Stimulated activated CD4-positive, alpha-beta T cell treated with anti-CD3 and anti-CD28 coated beads, Interleukin-15, amount 100 ng/mL, for 24 hours (primary cell): ENCODE measurements at places on chromosomes 2 and 18.

DNA sequence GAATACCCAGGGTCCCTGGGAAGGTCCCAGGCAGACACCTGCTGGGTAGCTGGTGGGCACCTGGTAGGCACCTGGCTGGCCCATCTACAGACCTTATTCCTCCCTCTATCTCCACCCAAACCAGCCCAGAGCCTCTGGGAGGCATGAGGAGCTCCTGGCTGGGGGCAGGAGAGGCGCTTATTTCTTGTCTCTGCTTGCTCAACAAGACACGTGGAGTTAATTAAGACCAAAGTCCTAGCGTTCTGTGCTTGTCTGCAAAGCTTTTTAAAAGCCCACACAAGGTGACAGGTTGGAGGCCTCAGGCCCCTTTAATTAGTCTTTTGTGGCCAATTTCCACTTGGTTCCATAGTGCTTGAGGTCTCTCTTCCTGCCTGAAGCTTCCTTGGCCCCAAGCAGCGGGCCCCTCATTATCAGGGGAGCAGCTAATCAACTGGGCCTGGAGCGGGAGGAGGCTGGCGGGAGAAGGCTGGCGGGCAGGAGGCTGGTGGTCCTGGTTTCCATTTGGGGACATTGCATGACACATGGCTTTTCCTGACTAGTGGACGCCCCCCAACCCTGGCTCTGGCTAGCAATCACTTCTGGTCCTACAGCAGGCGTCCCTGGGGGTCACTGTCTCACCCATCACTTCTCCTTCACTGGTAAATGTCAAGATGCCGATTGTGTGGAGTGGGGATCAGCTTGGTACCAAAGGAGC, 65.4 kb upstream of the HDAC4 start:
- no peak for DNase-seq

DNA sequence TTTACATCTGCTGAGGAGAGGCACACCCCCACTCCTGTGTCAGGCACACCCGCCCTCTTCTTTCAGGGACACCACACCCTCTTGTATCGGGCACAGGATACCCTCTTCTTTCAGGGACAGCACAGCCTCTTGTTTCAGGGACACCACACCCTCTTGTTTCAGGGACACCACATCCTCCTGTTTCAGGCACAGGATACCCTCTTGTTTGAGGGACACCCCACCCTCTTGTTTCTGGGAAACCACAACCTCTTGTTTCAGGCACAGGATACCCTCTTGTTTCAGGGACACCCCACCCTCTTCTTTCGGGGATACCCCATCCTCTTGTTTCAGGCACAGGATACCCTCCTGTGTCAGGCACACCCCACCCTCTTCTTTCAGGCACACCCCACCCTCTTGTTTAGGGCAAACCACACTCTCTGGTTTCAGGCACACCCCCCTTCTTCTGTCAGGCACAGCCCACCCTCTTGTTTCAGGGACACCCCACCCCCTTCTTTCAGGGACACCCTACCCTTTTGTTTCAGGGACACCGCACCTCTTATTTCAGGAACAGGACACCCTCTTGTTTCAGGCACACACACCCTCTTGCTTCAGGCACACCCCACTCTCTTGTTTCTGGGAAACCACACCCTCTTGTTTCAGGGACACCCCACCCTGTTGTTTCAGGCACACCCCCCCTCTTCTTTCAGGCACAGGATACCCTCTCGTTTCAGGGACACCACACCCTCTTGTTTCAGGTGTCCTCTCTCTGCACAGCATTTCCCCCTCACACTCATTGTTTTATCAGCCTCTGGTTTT, 96.2 kb downstream of the TPO start:
- DNase-seq = no peak

GRCh38 chr2:47460766-47461165, 57.8 kb downstream of the MSH2 start:
- DNase-seq = no peak

DNA sequence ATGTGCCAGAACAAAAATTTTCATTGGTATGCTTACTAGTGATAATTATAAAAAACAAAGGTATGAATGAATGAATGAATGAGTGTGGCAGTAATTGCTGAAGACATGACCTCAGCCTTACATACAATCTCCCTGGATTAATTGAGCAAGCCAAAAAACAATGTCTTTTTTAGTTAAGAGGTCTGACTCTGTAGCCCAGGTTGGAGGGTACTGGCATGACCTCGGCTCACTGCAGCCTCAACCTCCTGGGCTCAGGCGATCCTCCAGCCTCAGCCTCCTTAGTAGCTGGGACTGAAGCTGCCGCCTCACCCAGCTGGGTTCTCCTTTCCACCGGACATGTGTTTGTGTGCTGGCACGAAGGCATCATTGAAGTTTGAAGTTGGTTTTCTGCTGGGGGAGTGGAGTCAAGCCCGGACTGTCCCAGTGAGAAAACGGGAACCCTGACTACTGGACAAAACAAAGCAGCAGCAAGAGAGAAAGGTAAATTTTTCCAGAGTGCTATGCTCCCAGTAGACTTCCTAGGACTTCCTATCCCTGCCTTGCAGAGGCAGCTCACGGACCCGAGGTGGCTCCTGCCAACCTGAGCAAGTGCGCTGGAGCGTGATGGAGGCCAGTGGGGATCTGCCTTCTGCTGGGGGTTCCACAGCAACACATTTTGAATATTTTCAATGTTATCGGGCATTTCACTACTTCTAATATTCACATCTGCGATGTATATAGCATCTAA, 6.4 kb upstream of the IMP4 start:
- no peak for DNase-seq

DNA sequence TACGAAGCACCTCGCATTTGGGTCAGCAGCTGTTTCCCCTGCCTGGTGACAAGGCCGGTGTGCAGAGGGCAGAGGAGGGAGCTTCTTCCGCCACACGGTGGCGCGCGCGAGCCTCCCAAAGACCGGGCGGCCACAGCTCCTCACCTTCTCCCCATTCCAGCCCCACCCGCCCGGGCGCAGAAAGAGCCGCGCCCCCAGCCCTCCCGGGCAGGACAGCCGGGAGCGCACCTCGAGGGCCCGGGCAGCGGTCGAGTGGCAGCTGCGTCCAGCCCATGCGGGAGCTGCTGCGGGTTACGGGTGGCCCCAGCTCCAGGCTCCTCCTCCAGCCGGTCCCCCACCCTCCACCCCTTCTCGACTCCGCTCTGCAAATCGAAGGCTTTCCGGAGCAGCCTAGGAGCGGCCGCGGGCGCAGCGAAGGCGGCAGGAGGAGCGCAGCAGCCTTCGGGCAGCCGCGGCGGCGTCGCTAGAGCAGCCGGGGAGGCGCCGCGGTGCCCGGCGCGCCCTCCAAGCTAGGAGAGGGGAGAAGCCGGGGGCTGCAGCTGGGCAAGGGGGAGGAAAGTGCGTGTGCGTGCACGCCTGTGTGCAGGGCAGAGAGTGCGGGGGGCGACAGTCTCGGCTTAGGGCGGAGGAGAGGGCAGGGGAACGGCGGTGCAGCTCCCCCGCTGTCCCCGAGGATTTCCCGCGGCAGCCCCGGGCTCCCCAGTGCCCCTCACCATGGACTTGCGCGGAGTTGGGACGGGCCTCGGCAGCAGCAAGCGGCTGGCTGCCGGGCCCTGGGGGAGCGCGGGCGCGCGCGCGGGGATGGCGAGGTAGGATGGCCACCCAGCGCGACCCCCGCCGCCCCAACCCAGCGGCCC, at the start of gene CCDC85A:
Gene CCDC85A (plus strand): TSS at position 348 of the 857 bp plus-strand sequence. CDS start 635 bp downstream, outside the sequence.
- peak; percentile 81 for DNase-seq

- no peak for DNase-seq
These were observed 41.0 kb upstream of the ASAP2 start for GRCh38 chr2:9165625-9166024.

DNA sequence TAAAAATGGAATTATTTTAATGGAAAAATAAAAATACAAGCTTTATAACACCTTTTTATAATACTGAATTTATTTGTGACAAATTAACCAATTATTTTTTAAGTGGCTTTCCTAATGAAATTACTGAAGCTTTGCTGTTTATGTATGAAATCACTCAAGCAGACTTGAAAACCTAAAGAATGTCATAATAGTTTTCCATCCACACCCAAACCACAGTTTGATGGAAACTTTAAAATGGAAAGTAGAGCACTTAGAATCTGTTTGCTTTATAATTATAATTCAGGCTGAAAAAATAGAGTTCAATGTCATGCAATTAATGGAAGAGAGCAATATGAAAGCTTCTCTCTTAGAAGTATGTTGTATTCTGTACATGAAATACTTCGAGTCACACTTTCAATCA, 31.6 kb upstream of the WDR75 start:
- no peak for DNase-seq

GRCh38 chr2:70615222-70615621, 61.6 kb upstream of the TGFA start:
- no peak for DNase-seq

DNA sequence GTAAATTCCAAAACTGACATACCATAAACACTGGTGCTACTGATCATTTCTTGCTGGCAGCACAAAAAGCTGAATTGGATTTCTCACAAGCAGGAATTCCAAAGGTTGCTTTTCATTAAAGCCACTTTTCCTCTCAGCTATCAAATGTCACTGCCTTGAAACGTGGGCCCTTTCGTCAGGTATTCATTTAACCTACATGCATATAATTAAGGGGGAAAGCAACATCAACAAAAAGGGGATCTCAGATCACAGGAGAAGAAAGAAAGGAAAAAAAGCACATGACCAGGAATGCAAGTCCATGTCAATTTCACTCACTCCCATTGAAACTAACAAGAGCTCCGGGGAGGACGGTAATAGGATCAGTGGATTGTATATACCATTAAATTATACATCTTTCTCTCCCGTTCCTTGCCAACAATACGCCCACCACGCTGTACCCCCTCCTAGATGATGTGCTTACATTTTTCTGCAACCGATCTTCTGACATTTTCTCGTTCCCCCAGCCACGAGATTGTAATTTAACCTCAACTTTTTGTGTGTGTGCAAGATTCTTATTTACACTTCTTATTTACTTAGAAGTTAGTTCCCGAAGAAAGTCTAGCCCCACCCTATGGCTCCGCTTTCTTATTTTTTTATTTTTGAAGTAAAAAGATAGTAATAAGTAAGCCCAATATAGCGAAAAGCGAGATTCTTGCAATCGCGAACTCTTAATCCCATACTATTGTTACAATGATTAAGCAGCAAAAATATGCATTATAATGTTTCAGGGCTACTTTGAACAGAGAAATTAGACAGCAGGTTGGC, 725 bp downstream of the FIGN start:
- no peak for DNase-seq

GRCh38 chr18:74215863-74216262, 67.5 kb downstream of the TIMM21 start:
- DNase-seq = no peak

DNA sequence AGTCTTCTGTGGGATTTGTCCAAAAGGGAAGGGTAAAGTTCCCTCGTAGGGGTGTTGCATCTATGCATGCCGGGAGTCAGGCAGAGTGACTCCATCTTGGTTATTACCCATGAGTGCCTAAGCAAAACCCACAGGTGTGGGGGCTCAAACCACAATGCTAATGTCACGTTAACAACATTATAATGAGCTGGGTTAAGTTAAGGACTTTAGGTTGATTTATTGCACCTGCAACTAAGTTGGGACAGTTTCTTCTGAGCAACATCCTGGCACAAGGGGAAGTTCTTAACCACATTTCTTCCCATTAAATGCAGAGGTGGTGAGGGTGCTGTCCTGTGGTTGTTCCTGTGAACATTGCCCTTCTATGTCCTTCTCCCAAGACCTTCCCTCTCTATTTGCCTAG, 1596.8 kb upstream of the SLC39A10 start:
- DNase-seq = no peak

GRCh38 chr2:121998751-121999150, 243.3 kb downstream of the TSN start:
- no peak for DNase-seq

DNA sequence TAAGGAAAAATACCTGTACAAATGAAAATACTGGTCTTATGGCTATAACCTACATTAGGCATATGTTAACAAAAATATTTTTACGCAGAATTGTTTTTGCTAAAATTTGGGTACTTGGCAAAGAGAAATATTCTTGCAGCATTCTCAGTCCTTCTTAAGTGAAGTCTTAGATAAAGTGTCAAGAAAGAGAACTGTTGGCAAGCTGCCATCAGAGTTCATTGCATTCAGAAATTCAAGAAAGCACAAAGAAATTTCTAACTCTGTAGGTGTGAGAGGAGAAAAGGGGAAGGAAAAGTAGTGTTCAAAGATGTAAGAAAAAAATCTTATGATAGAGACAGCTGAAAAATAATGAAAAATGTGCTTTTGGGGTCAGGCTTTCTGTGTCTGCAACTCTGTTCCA, 86.7 kb downstream of the IRS1 start:
- no peak for DNase-seq

DNA sequence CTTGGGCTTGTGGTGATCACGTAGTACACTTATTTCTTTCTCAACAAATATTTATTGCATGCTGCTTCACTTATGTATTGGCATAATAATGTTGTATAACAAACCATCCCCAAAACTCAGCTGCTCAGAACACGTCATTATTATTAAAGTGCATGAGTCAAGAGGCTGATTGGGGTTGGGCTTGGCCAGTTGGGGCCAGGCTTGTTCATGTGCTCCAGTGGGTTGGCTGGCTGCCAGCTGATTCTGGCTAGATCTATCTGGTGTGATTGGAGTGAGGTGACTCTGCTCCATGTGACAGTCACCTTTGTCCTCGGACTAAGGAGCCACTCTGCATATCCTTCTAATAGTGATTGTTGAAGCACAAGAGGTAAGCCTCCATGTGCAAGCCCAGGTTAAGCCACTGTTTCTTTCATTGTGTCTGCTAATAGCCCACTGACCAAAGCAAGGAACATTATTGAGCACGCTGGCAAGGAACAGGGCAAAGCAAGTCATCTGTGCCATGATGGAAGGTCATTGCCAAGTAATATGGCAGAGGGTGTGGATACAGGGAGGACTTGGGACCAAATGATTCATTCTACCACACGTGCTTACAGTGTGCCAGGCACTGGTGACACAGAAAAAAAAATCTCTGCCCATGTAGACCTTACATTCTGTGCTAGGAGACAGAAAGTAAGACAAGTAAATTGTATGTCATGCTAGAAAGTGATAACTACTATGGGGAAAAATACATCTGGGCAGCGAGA, 63.3 kb upstream of the TMEM182 start:
- no peak for DNase-seq

DNA sequence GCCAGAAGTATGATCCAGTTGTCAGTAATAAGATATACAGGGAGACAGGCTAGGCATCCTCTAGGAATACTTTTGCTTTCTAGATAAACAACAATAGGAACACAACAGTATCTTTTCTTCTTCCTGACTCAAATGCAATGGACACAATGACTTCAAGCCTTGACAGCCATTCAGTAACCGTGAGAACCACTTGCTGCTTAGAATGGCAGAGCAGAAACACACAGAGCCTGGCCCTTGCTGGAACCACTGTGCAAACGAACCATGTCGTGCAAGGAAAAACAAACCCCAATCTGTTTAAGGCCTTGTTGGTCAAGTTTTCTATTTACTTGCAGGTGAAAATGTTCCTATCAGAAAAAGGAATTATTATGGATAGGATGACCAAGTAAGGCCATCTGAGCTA, 18.8 kb downstream of the TRIP12 start:
- no peak for DNase-seq

DNA sequence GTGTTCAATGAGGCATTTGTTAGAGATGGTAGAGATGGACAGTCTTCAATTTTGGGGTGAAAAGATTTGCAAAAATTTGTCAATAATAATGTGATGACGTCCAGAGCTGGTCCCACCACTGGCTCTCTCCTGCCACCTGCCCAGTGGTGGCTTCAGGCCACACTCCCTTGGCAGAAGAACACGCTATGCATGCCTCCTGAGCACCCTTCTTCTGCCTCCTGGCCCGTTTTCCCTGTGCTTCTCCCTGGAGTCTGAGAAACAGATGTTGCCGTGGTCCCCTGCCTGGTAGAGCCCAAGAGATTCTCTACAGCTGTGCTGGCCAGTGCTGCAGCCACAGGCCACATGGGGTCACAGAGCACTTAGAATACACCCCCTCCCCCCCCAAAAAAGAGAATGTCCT, 33.6 kb downstream of the INPP5D start:
- DNase-seq = no peak

- no peak for DNase-seq
These were observed 71.0 kb downstream of the HS1BP3 start for GRCh38 chr2:20579866-20580265.
